ENCODE measurements at places on chromosomes 7 and 10.

DNA sequence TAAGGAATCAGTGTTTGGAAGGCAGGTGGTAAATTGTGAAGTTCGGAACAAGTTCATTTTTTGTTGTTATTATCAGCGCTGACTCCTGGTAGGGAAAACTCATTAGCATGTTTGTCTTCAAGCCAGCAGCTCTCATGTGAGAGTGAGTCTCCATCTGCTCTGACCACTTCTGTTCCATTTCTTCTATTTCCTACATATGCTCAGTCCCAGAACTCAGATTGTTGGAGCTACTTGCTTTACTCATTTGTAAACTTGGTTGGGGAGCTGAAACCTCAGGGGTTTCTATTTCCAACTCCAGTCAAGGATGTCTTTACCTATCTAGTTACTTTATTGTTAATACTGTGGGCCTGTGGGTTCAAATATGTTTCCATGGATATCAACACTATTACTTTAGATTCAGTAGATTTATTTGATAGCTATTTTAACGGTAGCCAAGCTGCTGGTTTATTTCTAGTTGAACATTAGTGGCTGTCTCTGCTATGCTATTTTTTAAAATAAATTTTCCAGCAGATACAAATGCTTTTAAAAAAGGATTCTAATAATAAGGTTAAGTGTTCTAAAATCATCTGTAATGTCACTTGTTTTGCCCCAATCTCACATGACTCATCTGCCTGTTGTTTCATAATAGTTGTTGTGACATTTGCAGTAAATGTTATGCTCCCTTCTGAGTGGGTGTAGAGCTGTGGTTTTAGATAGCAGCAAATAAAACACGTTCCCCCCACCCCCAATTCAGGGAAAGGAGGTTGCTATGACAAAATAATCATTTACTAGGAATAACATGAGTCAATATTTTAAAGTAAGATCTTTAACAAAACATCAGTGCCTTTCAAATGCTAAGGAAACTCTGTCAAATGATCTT, 143.3 kb downstream of the HDAC9 start:
- DNase-seq: peak; percentile 3

DNA sequence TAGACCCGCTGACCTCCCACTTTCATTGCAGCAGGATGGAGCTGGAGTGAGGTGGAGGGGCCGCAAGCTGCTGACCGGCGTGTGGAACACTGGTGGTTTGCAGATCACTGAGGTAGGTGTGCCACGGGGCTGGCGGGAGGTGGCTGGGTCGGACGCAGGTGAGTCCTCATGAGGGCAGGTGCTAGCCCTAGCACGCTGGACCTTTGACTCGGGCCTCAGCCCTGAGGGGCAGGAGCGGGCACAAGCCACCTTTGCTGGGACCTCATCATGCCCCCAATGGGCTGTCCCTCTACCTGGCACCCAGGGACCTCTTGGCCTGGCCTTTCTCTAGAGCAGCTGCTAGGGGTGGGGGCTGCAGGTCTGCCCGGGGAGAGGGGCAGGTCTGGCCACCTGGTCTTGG, 93.3 kb downstream of the ZMIZ1 start:
- DNase-seq: no peak

GRCh38 chr7:32416846-32417245, 73.3 kb downstream of the LSM5 start:
- no peak for DNase-seq

DNA sequence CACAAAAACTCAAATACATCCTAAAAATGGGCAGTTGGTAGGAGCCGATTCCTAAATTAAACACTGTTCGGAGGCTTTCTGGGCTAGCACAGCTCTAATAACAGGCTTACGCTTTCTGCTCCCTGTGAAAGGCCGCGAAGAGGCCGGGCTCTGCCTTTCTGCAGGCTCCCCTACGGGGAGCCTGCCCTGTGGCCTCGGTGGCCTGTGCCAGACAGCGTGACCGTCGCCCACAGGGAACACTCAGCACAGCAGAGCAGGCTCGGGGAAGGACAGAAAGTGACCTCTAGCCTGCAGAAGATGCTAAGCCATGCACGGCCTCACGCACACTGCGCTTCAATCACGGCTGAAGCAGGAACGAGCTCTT, 64.2 kb downstream of the DIP2C start:
- DNase-seq: no peak

DNA sequence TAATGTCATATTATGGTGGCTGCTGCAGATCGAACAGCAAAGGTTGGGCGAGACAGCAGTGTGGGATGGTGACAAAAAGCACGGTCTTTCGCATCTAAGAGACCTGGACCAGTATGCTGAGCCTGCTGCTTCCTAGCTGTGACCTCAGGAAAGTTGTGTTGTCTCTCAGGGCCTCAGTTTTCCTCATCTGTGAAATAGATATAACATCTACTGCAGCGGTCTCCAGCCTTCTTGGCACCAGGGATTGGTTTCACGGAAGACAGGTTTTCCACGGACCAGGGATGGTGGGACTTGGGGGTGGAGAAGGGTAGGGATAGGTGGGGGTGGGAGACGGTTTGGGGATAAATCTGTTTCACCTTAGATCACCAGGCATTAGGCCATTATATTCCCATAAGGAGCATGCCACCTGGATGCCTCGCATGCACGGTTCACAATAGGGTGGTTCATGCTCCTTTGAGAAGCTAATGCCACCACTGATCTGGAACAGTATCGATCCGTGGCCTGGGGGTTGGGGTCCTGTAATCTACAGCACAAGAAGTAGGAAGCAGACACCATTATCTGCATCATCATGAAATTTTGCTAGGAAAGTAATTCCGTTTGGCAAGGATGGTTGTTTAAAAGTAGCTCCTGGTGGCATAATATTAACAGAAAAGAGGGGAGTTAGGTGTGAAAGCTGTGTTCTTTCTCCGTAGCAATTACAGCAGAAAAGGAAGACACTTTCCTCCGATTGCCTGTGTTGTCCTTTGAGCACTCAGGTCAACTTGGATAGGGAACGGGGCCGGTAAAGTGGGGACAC, 10.8 kb downstream of the KLF6 start:
- DNase-seq: no peak

DNA sequence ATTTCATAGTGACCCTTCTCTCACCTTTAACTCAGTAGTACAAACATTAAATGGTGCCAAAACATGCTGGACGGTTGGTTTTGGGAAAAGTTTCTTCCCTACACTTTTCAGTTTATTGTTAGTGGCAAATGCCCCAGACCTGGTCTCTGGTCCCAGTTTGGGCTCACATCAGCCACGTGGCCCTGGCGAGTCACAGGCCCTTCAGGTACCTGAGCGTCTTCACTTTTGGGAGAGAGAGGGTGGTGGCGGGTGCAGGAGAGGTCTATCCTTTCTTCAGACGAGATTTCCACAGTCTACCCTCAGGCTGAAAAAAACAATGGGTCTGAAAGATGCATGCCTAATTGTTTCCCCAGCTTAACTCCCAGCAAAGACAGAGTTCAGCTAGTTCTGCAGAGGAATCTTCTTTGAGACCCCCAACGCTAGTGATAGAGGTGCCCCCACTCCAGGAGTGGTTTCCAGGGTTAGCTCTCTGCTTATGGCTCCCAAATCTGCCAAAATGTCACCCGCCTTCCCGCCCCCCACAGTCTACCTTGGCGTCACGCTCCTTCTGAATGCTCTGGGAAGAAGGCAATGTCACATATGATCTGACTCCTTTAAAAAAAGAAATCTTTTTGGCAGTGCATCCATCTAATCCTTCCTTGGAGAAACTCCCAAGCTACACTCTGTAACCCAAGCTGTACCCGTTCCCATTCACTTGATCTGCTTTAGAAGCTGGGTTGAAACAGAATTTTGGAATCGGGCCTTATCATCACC, 384.8 kb upstream of the FOXK1 start:
- no peak for DNase-seq

DNA sequence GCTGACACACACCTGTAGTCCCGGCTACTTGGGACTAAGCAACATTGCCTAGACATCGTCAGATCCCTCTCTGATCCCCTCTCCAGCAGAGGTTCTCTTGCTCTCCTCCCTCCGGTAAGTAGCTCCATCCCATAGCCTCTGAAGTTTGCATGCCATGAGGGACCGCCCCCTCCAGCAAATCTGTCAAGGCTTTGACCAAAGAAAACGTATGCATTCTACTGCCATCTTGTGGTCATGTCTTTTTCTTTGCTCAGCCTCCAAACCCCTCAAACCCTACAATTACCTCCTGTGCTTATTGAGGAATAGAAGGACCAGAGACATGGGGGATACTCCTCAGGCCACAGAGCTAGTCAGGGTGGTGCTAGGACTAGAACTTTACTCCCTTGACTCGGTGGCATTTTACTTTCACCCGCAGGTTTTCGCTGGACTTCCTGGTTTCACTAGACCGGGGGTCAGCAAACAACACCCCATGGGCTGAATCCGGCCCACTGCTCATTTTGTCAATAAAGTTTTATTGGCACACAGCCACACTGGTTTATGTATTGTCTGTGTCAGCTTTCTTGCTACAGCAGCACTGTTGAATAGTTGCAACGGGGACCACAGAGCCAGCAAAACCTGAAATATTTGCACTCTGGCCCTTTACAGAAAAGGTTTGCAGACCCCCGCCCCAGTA, 202.6 kb upstream of the FOXK1 start:
- DNase-seq: peak; percentile 47

GRCh38 chr10:118052816-118053215, 6.1 kb upstream of the RAB11FIP2 start:
- DNase-seq: no peak

DNA sequence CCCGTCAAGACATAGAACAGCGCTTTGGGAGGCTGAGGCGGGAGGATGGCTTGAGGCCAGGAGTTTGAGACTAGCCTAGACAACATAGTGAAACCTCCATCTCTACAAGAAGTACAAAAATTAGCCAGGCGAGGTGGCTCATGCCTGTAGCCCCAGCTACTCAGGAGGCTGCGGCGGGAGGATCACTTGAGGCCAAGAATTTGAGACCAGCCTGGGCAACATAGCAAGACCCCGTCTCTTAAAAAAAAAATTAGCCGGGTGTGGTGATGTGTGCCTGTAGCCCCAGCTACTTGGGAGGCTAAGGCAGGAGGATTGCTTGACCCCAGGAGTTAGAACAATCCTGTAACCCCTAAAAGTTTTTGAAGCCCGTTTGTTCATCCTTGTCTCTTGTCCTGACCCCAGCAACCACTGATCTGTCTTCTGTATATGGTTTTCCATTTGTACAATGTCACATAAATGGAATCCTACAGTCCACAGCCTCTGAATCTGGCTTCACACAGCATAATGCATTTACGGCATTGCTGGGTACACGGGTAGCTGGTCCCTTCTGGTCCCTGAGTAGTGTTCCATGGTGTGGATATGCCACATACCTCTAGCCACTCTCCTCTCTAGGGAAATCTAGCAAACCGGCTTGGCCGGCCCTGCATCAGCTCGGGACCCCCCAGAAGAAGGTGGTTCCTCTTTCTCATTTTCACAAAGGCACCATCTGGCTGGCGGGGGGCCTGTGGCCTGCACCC, 8.4 kb downstream of the GTF2IRD1 start:
- DNase-seq: no peak

DNA sequence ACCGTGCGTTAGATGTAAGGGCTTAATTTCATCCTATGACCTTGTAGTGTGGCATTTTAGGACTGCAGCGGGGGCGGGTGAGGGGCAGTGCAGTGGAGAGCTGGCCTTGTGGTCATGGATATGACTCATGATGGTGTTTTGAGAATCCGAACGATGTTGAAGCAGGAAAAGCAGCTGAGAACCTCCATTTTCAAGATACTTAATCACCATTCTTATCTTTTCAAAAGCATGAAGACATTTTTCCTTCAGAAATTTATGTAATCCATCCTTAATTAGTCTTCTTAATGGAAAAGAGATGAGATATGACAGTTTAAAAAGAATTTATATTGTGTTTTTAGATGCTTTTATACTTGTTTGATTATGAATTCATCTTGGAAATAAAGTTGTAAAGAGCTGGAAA, 9.6 kb downstream of the ATP5F1C start:
- peak; percentile 65 for DNase-seq

DNA sequence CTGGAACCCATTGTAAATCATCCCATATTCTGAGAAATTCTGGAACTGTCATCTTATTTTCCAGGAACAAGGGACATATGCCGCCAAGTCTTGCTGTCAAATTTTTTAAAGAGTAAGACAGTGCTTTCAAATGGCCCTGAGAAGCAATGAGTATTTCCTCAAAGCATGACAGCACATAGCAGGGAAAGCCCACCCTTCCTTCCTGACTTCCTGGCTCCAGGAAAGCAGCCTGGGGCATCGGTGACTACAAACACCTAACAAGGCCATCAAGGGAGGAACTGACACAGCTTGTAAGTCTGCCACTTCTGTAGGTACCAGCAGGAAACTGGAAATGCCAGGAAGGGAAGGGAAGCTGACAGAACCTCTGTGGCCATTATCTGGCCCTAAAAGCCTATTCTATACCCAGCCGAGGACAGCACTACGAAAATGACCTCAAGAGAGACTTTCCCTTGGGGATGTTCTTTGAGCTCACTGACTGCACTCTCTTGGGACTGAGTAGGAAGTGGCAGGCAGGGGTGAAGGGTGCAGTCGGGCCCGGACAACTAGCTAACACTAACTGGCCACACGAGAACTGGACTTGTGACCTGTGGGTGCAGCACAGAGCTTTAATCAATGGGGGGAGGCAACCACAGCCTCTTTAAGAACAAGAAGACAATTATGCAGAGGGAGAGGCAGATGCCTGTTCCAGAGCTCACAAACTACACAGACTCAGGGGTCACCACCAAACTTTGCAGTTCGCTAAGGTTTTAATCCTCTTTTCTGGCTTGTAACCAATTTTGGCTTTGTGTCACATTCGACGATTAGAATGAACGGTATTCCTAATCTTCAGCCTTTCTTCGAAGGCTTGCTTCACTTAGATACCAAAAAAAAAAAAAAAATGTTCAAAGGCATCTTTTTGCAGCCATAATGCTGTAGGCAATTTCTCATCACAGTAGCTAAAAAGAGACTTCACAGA, 52.0 kb downstream of the GRB10 start:
- DNase-seq: no peak

DNA sequence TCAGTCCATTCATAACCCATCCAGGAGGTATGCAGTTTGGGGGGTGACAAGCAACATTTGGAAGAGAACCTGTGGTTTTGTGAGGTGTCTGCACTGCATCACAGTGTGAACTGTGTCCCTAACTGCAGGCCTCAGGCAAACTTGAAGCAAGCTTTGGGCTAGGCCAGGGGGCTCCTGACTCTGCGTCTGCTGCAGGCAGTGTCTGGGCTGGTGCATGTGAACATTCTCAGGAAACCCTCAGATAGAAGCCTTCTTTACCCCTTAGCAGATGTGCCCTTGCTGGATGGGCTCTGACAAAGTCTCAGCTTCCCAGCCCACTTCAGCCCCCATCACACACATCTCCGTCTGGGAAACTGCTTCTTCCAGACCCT, 61.0 kb downstream of the VIPR2 start:
- no peak for DNase-seq
